ENCODE measurements at places on chromosomes 3 and 15. TPM values are rescaled to one million over a fixed set of nuclear protein-coding genes. Genes with fewer than 3 reads are reported as not detected.

The FMN1 gene
- polyA plus RNA-seq = 2.1 TPM

The CAPN3 gene
- polyA plus RNA-seq = 442 TPM

The TM6SF1 gene
- polyA plus RNA-seq = 51.8 TPM

The DCP1A gene
- polyA plus RNA-seq = 16.1 TPM

The BUB1B gene
- polyA plus RNA-seq = 23.3 TPM

The MYL3 gene
- polyA plus RNA-seq = 367 TPM

The C3orf80 gene
- 0.40 TPM for polyA plus RNA-seq

The HTR3D gene
- not detected for polyA plus RNA-seq

The NRG4 gene
- 0.65 TPM for polyA plus RNA-seq

The KBTBD13 gene
- polyA plus RNA-seq = 1.4 TPM

The ADGRG7 gene
- polyA plus RNA-seq = not detected

The CDC25A gene
- 4.9 TPM for polyA plus RNA-seq

The MED12L gene
- 8.1 TPM for polyA plus RNA-seq

The ZNF620 gene
- polyA plus RNA-seq = 2.8 TPM

The STARD5 gene
- 2.6 TPM for polyA plus RNA-seq

The CACNA1D gene
- polyA plus RNA-seq = 1.4 TPM

The LINGO1 gene
- 14.7 TPM for polyA plus RNA-seq

The TBL1XR1 gene
- polyA plus RNA-seq = 68.7 TPM

The ANXA2 gene
- polyA plus RNA-seq = 761 TPM

The GOLGA8J gene
- 0.20 TPM for polyA plus RNA-seq

The CHRNA5 gene
- polyA plus RNA-seq = 0.88 TPM

The ROPN1B gene
- 0.55 TPM for polyA plus RNA-seq

The SEC11A gene
- polyA plus RNA-seq = 286 TPM

The CMTM8 gene
- polyA plus RNA-seq = 3.7 TPM

The ERICH6 gene
- not detected for polyA plus RNA-seq

The TUSC7 gene
- not detected for polyA plus RNA-seq

The GHSR gene
- polyA plus RNA-seq = not detected

The PATL2 gene
- polyA plus RNA-seq = 1.3 TPM

Measured in muscle of back (tissue), 13 donors.